SIG-M5 (cell line): ENCODE measurements at places on chromosomes 13 and 19.

GRCh38 chr13:97914540-97914939, 38.9 kb upstream of the IPO5 start:
- no peak for DNase-seq

DNA sequence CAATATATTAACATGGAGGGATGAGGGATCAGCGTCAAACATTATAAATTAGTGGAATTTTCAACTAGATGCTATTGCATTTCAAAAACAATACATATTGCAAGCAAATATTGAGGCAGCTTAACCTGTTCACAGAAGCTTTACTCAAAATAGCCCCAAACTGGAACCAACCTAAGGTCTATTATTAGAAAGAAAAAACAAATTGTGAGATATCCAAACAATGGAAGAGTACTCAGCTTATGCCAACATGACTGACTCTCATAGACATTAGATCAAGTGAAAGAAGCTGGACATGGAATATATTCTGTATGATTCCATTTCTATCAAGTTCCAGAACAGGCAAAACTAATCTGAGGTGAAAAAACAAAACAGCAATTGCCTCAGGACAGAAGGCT, 27.6 kb upstream of the NEK3 start:
- DNase-seq: no peak

DNA sequence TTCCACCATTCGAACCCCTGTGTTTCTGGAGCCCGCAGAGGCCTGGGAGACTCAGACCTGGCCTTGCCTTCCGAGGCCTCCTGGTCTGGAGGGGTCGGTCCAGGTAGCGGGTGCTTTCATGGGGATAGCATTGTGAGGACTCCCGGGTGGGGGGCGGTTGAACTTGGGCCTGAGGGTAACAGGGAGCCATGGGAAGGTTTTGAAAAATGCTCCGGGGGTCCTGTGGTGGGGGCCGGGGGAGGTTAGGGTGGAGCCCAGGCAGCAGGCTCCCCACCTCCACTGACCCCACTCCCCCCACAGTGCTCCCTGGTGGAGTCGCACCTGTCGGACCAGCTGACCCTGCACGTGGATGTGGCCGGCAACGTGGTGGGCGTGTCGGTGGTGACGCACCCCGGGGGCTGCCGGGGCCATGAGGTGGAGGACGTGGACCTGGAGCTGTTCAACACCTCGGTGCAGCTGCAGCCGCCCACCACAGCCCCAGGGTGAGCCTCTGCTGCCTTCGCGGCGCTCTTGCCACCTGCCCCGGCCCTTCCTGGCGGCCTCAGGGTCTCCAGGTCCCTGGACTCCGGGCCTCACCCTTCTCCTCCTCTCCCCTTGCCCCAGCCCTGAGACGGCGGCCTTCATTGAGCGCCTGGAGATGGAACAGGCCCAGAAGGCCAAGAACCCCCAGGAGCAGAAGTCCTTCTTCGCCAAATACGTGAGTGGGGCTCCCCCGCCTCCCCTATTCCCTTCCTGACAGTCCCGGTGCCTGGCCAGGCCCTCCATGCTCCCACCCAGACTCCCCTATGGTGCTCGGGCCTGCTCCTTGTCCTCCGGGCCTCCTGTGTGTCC, 3.8 kb upstream of the GARIN5A start:
- no peak for DNase-seq

GRCh38 chr19:566403-566802, 6.0 kb upstream of the BSG start:
- peak; percentile 92 for DNase-seq

DNA sequence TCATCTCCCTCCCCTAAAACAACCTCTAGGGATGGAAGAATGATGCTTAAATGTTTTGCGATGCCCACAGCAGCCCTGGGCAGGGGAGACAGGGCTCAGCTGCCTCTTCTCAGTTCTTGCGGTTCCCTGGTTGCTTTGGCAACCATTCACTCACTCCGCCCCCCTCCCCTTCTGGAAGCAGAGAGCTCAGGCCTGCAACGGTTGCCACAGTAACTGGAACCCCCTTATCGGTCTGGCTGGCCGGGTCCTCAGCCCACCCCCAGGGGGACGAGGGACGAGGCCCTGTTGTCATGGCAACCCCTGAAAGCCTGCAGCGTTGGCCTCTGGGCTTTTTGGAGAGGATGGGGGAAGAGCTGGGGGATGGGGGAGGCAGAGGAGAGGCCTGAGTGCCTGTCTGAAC, 19.5 kb downstream of the NOVA2 start:
- no peak for DNase-seq

DNA sequence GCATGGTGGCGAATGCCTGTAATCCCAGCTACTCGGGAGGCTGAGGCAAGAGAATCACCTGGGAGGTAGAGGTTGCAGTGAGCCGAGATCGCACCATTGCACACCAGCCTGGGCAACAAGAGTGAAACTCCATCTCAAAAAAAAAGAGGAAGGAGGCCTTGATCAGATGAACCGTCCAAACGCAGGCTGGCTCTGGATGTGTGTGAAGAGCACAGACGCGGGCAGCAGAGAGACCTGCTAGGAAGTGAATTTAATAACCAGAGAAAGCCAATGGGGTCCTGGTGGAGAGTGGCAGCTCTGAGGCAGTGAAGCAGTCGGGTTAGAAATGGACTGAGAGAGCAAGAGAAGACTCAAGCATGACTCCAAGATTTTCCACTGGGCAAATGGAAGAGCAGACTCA, 136.5 kb downstream of the RNF17 start:
- DNase-seq: no peak

DNA sequence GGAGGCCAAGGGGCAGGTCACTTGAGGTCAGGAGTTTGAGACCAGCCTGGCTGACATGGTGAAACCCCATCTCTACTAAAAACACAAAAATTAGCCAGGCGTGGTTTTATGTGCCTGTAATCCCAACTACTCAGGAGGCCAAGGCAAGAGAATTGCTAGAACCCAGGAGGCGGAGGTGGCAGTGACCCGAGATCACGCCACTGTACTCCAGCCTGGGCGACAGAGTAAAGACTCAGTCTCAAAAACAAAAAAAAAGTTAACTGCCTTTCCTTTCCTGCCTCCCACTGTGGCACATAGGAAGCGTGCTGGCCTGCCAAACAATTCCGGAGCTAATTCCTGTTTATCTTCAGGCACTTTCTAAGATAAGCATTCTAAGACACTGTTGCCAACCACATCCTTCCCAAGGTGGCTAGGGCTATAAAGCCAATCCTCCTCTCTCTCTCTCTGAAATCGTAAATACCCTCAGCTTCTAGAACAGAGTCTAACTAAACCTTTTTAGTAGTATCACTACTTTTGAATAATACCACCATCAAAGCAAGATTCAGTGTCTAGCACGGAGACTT, 21.6 kb downstream of the SLC25A30 start:
- DNase-seq: no peak

GRCh38 chr13:105825071-105825470, 710.4 kb downstream of the EFNB2 start:
- DNase-seq: no peak

DNA sequence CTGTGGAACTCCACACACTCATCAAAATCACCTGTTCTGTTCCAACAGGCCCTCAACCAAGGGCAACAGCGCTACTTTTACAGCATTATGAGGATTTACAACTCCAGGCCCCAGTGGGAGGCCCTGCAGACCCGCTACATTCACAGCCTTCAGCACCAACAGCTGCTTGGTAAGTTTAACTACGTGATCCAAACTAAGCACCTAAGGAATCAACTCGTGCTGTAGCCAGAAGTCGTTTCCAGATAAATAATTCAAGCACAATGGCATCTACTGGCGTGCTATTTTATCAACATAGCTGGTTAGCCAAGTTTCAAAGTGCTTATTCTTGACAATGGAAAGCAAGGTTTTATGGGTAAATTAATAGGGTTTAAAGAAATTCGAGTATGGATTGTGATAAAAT, 5.3 kb downstream of the FAM216B start:
- DNase-seq: no peak

GRCh38 chr13:31168736-31169135, 7.0 kb upstream of the HSPH1 start:
- DNase-seq: no peak

DNA sequence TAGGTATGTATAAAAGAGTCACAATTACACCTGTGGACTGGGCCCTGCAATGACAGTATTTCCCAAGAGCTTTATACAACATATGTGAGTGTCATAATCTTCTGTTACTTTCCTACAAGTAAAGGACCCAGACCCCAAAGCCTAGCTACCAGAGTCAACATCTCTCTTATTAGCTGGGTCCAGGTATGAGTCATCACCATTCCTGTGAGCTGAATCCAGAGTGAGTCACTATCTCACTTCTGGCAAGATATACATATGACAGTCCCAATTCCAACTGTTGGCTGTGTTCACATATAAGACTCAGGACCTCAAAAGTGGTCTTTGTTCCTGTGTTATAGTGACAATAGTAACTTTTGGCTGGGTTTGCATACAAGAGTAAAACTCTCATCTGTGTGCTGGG, 46.7 kb downstream of the ZNF729 start:
- DNase-seq: no peak

- no peak for DNase-seq
These were observed 2.8 kb upstream of the KCNJ14 start for GRCh38 chr19:48452289-48453190.

GRCh38 chr19:44732235-44733014, 16.1 kb upstream of the BCL3 start:
- DNase-seq: no peak

DNA sequence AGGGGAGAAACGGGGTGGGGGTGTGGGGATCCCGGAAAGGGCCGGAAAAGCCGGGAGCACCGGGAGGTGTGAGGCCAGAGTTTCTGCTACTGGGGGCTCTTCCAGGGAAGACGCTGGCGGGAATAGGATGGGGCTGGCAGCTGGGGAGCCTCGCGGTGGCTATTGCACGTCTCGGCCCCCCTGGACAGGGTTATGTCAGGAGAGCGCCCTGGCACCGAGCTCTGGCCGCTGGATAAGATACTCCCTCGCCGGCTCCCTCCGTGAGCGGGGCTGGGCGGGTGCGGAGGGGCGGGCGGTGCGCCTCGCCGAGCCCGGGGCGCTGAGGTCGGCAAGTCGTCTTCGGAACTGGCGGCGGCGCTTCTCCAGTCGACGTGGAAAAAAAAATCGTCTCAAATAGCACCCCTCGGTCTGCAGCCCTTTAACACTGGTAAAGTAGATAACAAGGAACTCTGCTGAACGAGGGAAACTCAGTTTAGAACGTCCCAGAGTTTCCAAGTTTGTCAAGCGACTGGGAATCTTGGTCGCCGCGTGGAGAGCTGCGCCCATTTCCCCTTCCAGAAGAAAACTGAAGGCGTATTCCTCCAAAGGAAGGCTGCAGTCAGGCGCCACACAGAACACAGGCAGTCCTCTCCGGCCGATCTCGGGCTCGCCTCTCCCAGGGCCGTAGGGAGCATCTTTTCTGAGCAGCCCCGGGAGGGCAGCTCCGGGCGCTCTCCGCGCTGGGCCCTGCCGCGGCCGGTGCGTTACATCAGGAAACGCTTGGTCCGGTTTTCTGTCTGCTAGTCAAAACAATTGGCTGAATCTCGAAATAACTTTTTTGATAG, 115.1 kb downstream of the KCNRG start:
- no peak for DNase-seq

- no peak for DNase-seq
These were observed 673.7 kb upstream of the MIR17HG start for GRCh38 chr13:90673746-90674145.

GRCh38 chr19:33441277-33441699, 67.8 kb downstream of the CEBPG start:
- no peak for DNase-seq

DNA sequence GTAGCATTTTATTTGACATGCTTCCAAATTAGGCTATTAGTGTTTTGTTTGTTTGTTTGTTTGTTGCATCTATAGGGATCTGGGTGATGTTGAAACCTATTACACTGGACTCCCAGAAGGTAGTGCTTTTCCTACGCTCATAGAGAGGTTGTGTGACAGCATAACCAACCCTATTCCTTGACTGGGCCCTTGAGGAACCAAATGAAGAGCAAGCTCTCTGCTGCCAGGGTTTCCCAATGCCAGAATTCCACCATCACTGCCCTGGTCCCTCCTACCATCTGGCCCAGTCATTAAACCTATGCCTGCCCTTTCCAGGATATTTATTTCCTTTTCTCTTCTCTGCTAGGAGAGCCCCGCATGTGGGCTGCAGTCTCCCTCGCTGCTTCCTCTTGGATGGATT, 210.6 kb downstream of the IRS2 start:
- DNase-seq: no peak

DNA sequence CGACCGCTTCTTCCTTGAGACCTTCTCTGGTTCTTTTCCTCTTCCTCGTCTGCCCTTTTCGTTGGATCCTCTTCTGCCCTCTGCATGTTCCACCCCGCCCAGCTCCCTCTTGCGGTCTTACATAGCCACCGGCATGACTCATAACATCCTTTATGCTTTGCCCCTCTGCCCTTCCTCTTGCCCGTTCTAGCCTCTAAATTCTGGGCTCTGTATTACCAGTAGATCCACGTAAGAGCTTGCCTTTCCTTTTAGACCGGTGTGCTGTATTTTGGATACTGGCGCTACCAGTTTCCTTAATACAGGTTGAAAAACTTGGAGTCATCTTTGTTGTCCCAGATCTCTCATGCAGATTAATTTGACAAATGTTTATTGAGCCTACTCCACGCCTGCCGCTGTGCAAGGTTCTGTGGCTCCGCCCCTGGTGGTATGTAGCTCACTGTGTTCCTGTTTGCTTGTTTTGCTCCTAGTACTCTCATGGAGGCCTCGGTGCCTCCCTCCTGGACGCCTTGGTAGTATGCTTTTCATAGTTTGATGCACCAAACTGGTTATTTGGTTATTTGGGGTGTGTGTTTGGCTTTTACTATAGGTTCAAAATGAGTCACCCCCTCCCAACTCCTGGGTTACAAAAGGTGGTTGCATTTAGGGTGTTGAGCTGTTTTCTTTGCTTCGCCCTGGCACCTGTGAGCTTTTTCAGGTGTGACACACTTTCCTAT, 1.7 kb downstream of the GTF3A start:
- peak; percentile 85 for DNase-seq

GRCh38 chr19:17718947-17719711, at the start of gene MAP1S:
TSS of gene MAP1S (plus strand) at chr19:17719480. CDS start at chr19:17719503, 23 bp downstream.
- no peak for DNase-seq

DNA sequence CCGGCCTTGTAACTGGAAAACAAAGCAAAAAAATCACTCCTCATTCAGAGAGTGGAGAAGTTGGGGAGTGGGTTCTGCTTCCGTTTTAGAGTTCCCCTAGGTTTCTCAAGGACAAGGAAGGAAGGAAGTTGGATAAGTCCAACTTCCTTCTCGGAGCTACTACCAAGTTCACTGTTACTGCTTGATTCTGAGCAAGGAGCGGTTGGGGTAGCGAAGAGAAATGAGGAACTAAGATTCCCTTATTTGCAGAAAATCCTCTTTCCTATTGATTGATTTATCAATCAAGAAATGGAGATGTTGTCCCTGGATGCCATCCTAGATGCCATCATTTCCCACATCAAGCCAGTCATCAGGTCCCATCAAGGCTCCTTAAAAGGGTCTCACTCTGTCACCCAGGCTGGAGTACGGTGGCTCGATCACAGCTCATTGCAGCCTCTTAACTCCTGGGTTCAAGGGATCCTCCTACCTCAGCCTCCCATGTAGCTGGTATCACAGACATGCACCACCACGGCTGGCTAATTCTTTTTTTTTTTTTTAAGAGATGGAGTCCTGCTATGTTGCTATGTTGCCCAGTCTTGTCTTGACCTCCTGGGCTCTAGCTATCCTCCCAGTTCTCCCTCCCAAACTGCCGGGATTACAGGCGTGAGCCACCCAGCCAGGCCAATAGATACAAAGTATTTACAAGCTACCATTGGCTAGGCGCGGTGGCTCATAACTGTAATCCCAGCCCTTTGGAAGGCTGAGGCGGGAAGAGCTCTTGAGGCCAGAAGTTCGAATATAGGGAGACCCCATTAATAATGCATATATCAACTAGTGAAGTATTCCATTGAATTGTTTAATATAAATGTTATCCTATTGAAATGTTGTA, 809 bp upstream of the B9D2 start:
- peak; percentile 33 for DNase-seq

GRCh38 chr13:41811588-41812021, 149.3 kb downstream of the VWA8 start:
- DNase-seq: no peak

- DNase-seq: no peak
These were observed 157.0 kb downstream of the KLF5 start for GRCh38 chr13:73215823-73216222.
